ENCODE measurements at places on chromosomes 4 and X.

- no peak for DNase-seq
Measured at GRCh38 chr4:57553728-57554127, 443.5 kb upstream of the IGFBP7 start.

DNA sequence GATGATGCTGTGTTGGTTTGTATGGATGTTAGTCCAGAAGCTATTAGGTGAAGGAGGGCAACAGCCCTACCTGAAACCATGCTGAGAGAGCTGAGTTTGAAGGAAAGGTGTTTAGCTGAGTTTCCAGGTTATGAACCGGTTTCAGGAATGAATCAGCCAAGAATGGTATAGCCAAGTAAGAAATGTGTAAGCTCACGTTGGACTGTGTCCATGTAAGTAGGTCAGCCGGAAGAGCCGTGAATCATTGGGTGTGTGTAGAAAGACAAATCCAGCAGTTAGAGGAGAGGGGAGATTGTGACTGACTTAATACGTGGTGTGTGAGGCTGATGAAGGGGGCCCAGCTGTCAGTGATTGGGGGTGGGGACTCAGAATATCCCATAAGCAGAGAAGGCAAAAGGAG lies 77.2 kb upstream of the SPIN4 start:
- no peak for DNase-seq

DNA sequence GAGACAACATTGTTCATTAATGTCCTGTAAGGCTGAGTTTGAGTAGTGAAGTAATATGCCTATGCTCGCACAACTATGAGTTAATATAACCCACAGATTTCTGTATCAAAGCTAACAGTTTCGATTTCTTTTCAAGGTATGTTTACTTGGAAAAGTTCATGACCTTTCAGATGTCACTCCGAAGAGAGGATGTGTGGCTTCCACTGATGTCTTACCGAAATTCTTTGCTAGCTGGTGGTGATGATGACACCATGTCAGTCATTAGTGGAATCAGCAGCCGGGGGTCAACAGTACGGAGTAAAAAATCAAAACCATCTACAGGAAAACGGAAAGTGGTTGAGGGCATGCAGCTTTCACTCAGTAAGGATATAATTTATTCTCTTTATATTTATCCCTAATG lies 124.9 kb downstream of the STAG2 start:
- DNase-seq = no peak

DNA sequence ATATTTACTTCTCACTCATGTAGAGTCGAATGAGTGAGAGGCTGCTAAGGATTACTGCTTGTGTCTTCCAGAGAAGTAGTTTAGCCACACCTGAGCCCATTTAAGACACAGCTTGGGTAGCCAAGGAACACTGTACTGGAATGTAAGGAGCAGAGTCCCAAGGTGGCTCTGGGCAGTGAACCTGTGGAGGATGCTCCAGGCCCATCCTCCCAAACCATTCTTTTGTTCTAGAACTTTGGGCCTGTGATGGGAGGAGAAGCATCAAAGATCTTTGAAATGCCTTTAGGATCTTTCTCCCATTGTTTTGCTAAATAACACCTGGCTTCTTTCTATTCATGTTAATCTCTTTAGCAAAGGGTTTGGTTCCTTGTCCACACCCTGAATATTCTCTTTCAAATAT lies 162.2 kb downstream of the KLHL4 start:
- DNase-seq = no peak

- no peak for DNase-seq
Measured at GRCh38 chr4:151322570-151322969, 2.8 kb downstream of the SH3D19 start.

DNA sequence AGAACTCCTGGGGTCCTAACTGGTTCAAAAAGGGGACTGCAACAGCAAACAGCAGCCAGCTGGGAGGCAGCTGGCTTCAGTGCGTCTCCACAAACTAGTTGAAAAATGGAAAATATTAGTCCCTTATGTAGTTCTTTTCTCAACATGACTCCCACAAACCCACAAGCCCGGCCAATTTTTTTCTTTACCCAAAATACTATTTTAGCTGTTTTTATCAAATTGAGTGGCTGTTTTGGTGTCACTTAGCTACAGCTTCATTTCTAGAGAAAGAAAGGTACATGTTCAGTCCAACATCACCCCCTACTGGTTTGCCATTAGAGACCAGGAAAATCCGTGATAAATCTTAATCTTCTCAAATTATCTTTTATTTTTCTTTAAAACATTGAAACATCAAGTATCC lies 97.2 kb downstream of the GUCY2F start:
- no peak for DNase-seq

GRCh38 chrX:124395145-124395880 lies 49.0 kb downstream of the SH2D1A start:
- no peak for DNase-seq

GRCh38 chr4:104416725-104417356 lies 77.9 kb downstream of the CXXC4 start:
- DNase-seq = no peak

DNA sequence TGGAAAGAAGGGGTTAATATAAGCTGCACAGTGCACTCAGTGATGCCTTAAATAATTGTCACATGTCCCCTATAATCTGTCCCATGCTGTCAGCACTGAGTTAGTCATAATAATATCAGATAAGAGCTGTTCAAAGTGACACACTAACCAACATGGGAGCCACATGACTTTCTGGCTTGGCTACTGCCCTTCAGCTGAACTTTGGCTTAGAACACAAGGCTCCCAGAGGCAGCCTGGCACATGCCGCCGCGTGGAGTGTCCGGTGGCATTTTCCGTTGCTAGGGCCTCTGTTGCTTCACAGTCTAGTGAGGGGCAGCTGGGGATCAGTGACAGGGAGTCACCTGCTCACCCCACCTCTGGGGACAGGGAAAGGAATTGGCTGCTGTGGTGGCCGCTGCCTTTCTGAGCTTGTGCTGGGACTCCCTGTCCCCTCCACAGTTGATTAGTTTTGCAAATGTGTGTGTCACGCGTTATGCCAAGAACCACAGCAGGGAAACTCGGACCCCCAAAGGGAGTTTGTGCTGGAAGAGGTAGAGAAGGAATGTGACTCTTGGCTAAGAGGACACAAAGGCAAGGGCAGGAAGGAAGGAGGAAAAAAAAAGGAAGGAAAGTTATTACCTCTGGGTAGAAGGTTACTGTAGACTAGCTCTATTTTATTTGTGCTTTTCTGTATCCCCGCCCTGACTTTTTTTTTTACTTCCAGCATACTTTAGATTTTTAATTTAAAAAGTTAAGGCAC lies 41.1 kb upstream of the PPARGC1A start:
- no peak for DNase-seq

DNA sequence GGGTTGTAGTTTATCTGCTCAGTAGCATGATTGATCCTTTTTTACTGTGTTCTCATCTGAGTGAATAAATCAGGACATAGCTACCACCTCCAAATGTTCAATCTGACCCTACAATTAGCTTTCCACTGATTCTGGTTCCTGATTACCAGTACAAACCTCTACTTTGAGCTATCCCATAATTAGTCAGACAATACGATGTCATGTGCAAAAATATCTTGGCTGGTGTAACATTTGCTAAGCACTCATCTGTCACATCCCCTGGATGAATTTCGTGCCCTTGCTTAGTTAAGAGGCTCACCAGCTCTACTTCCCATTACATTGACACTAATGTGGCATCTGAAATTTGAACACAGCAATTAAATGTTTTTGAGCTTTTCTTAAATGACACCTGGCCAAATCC lies 1101.0 kb upstream of the PCDH7 start:
- no peak for DNase-seq

DNA sequence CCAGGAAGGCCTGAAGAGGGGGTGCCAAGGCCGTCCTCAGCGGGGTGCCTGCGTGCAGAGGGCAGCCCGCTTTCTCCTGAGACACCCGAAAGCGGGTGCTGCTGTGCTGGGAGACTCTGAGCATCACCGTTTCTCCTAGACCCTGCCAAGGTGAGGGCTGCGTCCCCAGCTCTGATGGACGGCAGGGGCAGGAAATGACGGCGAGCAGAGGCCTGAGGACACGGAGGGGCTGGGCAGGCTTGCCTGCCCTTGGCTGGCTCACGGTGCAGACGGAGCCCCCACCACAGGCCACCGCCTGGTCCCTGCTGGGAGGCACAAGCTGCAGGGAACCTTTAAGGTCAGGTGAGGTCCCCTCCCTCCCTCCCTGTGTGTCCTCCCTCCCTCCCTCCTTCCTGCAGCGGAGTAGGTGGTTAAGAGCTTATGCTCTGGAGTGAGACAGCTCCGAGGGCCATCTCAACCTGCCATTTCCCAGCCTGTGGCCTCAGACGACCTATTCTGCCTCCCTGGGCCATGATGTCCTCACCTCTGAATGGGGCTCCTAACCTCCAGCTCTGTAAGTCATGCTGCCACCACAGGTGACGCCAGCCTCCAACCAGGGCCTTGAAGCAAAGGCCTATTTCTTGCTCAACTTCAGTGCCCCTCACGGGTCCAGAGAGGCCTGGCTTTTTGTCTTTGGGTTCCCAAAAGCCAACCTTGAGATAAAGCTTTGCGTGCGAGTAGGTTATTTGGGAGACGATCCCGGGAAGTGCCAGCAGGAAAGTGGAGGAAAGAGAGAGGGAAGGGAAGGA lies 54.2 kb upstream of the GRPEL1 start:
- no peak for DNase-seq

- no peak for DNase-seq
Measured at GRCh38 chr4:153221783-153222706, 17.8 kb downstream of the TRIM2 start.

DNA sequence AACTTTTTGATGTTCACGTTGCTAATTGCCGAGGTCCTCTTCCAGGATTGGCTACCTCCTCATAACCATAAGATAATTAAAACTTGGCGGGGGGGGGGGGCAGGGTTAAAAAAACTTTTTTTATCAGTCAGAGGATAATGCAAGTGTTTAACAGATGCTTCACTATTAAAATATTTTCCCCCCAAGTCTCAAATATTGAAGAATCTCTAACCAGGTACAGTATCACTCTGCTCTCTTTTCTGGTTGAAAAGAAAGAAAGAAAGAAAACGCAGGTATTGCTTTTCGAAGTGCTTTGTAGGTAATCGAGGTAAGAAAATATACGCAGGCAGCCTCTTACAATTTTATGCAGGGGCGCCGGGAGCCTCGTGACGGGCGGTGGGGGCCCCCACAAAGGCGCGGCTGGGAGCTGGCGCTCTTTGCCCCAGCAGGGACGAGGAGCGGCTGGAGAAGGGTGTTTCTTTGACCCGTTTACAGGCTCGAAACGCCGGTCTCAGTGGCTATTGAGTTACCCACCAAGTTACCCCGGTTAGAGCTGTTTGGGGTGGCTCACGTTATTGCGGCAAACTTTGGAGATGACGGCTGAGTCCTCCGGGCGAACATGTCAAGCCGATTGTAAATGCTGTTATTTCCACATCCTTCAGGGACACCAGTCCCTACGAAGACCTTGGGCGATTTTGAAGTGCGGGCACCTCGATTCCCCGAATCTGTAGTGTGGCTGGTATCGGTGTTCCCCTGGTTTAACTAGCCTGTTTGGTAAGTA lies 477 bp upstream of the HAND2 start:
- no peak for DNase-seq

DNA sequence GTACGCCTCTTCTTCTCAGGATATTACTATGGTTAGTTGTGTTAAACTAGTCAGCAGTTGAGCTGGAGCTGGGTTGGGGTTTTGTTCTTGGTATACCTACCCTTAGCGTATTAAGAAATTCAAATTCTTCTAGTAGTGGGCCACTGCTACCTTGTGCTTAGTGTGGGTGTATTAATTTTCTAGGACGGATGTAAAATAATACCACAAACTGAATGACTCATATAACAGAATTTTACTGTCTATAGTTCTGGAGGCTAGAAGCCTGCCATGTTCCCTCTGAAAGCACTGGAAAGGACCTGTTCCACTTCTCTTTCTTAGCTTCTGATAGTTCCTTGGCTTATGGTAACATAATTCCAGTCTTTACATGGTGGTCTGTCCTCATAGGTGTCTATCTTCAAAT lies 1274.7 kb downstream of the ADGRL3 start:
- DNase-seq = no peak

- no peak for DNase-seq
Measured at GRCh38 chr4:51851937-51852290, 9.0 kb downstream of the DCUN1D4 start.

- DNase-seq = no peak
Measured at GRCh38 chr4:41374490-41374889, 117.8 kb downstream of the UCHL1 start.

DNA sequence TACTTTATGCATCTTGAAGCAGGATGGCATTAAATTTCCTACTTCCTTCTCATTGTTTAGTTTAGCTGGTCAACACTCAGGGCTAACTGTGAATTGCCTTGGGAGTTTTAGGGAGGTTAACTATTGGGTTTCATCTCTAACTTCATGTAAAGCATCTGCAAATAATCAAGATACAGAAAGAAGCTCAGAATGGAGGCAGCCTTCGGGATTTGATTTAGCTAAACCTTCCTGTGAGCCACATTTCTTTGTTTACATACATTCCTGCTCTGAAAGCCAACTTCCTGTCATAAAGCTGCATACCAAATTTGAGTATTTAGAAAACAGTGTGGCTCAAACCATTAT lies 131.7 kb upstream of the PCDH18 start:
- no peak for DNase-seq

GRCh38 chr4:41832961-41833360 lies 84.4 kb upstream of the PHOX2B start:
- DNase-seq = no peak

DNA sequence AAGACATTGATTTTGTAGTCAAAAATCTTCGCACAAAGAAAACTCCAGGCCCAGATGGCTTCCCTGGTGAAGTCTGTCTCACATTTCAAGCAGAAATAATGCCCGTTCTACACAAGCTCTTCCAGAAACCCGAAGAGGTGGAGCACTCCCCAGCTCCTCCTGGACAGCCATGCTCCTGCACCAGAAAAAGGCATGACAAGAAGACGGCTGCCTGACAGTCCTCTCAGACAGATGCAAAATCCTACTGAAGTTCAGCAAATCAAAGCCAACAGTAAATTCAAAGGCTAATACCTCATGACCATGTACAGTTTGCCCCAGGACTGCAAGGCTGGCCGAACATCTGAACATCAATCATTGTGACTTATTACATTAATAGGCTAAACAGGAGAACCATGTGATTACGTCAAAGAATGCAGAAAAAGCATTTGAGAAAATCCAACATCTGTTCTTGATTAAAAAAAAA lies 30.8 kb upstream of the MXD4 start:
- no peak for DNase-seq

DNA sequence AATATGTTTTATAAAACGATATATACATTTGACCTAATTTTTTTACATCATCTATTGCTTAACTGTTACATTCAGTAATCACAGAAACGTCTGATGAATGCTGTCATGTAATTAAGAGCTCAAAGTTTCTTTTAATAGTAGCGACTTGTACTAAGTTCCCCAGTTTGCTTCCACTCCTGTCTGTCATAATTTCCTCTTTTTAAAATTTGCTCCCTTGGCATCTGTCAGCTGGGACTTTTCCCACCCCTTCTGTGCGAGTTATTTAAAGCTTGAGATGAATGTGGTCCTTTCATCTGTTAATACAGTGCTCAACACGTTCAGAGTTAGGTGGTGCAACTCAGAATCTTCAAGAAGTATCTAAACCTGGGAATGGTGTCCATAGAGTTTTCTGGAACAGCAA lies 1.2 kb downstream of the RAP1GDS1 start:
- no peak for DNase-seq
